ENCODE measurements at places on chromosomes 13 and 19.

GRCh38 chr13:40228496-40228895 is 437.9 kb downstream of the FOXO1 start:
- no peak for DNase-seq

DNA sequence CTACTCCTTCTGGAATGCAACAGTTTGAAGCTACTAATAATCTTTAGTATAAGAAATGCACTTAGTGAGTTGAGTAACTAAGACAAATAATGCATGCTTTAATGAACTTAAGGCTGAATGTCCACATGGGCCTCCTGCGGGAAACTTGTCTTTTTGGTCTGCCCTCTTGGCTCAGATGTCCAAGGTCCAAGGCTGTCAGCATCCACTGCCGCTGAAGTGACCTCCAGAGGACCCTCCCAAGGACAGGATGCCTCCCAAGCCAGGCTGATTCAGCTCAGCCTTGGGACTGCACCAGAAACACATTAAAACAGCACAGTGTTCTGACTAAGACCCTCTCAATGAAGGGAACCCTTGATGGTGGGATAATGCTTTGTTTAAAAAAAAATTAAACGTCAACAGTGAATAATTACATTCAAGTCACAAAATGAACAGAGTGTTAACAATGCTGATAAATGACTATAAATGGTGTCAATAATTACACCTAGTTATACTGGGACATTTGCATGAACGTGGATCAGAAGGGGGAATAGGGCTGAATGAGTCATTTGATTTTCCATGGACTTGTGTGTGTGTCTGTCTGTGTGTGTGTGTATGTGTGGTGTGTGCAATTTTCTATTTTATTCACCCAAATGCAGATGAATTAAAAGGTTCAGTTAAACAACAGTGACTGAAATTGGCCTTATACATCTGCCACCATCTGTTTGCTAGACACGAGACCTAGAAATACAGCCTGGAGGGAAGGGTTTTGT is 150.5 kb downstream of the COL4A1 start:
- no peak for DNase-seq

DNA sequence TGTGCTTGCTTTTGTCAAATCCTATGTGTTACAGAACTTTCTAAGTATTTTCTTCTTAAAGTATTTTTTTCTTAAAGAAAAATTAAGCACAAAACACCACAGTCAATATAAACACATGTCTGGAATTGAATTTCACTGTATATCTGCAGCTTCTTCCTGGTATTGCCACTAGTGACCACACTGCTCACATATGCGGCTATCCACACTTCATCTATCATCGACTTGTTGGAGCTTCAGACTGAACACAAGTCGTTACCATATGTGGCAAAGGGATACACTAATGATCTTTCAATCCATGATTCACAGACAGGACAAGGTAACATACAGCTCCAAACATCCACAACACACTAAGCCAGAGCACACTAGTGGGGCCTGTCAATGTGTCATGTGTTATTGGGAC is 498.4 kb upstream of the ARGLU1 start:
- DNase-seq, result no peak

DNA sequence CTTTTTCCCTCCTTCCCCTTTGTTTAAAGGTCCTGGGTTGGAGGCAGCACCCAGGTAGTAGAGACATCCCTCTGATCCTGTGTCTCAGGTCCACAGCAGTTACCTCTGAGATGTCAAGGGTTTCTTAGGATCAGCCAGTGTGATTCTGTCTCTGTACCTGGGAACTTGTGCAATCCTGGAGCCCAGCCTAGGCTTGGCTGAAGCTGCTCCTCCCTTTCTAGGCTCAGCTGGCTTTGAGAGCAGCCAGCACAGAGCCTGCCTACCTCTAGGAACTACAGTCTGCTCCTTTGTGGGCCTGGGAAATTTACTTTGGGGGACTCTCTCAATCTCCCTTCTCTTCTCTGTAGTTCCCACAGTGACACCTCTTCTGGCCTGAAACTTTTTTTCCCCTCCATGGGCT is 171.6 kb downstream of the MTUS2 start:
- DNase-seq, result no peak

GRCh38 chr13:77457966-77458365 is 77.5 kb upstream of the SCEL start:
- DNase-seq, result no peak

GRCh38 chr13:46552303-46552682 is 677 bp upstream of the LRCH1 start:
- no peak for DNase-seq

GRCh38 chr19:50482271-50482855 is 5.7 kb upstream of the GARIN5A start:
- no peak for DNase-seq

DNA sequence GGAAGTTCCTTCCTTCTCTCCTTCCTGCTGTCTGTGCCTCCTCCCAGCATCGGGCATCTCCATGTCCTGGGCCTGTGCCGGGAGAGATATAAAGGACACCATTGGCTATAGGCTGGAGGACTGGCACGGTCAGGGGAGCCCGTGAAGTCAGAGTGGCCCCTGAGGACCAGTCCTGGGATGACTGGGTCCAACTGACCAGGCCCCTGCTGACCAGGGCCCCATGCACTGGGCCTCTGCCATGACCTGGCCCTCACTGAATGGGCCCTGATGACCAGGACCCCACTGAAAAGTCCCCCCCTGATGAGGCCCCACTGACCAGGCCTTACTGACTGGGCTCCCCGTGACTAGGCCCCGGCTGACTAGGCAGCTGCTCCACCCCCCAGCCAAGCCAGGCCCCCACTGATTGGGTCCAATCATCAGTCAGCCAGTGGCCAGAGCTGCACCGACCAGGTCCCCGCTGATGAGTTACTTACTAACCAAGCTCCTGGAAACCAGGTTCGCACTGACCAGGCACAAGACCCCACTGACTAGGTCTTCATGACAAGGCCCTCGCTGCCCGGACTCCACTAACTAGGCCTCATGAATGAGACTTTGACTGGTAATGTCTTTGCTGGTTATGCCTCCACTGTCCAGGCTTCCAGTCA is 20.0 kb upstream of the ZNF14 start:
- no peak for DNase-seq

DNA sequence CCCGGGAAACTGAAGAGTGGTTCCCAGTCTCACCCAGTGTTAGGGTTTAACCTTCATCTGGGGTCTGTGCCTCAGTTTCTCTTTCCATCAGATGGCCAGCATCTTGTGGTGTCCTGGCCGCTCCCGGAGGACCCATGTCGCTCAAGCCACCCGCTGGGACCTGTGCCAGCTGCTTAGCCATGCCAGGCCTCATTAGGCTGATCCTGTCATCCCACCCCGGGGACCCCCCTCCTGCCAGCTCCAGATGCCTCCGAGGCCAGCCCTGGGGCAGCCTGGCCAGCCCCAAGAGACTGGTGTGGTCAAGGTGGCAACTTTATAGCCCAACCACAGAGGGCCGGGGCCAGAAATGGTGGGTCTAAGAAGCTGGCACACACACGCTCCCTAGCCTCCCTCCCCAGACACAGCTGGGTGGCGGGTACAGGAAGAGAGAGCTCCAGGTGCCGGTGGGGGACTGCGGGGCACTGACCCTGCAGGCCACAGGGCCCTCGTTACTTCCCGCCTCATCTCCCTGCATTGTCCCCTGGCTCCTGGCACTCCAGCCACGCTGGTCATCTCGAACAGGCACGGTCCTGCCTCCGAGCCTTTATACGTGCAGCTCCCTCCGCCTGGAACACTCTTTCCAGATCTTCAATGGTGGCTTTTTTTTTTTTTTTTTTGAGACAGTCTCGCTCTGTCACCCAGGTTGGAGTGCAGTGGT is 3.4 kb downstream of the NRTN start:
- no peak for DNase-seq

- DNase-seq, result no peak
Observed at GRCh38 chr13:30577401-30577852, 40.3 kb upstream of the USPL1 start.

DNA sequence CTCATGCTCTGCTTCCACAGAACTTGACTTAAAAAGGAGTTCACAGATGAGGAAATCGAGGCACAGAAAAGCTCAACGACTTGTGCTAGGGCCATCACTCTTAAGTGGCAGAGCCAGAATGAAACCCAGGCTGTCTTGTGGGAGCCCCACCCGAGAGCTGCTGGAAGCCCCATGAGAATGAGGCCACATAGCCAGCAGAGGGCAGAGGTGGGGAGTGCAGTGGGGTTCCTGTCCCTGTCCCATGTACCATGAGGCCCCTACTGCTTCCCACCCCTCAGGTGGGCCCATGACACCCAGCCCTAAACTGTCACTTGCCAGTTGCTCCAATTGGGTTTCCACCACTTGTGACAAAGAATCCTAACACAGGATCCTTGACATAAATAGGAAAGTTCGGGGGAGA is 175.9 kb downstream of the IRS2 start:
- peak; percentile 20 for DNase-seq

DNA sequence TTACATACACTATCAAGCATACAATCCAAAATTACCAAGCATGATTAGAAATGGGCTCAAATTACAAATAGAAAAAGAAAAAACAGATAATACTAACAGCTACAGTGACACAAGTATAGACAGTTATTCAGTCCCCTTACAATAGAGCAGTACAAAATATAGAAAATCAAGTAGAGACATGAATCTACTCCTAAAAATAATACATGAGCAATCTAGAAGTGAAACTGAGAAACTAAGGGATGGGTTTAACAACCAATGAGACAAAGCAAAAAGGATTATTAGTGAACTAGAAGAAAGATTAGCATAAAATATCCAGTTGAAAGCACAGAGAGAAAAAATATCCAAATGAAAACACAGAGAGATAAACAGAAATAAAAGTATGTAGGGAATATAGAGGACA is 426.7 kb downstream of the TBC1D4 start:
- DNase-seq, result no peak

DNA sequence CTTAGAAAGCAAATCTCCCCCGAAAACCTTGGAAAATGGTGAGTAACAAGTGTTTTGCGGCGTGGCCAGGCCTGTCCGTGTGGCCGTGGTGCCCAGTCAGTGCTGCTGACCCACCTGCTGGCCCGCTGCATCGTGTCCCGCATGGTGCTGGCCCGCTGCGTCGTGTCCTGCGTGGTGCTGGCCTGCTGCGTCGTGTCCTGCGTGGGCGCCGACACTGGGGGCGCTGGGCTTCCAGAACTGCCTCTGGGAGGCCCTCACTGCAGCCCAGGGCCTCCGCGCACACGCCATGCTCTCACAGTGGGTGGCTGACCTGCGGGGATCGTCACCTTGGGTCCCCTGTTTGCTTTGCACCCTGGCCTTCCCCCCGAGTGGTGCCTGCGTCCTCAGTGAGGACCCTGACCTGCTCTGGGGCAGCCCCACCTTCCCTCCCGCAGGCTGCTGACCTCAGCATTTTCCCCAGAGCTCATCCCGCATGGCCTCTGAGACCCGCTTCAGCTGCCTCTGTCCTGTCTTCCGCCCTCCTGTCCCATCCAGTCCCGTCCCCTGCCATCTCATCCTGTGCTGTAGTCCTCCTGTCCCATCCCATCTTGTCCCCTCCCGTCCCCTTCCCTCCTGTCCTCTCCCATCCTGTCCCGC is 10.6 kb downstream of the PLEKHJ1 start:
- DNase-seq, result no peak

- no peak for DNase-seq
Observed at GRCh38 chr19:45852983-45853382, 10.0 kb downstream of the SYMPK start.

DNA sequence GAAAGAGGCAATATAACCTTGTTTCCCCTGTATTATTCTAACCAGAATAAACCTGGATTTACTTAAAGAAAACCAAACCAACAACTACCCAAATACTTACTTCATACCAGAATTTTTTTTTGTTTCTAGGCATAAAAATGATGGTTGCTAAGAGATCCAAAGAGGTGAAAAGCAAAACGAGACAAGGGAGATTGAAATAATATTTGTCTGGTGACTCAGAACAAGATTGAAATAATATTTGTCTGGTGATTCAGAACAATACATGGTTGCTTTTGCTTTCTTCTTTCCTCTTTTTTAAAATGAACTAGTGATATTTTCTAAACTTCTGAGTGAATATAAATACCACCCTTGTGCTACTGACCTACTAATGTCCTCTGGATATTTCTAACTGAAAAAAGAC is 592.9 kb downstream of the KCTD12 start:
- DNase-seq, result no peak

GRCh38 chr13:35930665-35931631 is 200.2 kb downstream of the DCLK1 start:
- DNase-seq, result peak; percentile 19

DNA sequence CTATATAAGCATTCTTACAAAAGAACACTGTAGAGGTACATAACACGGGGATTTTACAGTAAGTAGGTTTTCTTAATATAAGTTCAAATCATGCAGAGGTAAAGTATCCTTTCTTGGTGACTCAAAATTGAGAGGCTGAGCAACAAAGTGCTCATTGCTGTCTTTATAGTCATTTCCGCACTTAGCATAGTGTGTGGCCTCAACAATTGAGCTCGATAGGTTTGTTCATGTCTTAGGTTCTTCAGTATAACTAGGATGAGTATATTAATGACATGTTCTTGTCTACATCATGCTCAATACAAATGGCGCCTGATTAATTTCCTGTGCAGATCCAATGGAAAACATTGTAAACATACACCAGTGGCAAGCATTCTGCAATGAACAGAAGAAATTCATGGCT is 1.4 kb downstream of the WDFY2 start:
- no peak for DNase-seq

DNA sequence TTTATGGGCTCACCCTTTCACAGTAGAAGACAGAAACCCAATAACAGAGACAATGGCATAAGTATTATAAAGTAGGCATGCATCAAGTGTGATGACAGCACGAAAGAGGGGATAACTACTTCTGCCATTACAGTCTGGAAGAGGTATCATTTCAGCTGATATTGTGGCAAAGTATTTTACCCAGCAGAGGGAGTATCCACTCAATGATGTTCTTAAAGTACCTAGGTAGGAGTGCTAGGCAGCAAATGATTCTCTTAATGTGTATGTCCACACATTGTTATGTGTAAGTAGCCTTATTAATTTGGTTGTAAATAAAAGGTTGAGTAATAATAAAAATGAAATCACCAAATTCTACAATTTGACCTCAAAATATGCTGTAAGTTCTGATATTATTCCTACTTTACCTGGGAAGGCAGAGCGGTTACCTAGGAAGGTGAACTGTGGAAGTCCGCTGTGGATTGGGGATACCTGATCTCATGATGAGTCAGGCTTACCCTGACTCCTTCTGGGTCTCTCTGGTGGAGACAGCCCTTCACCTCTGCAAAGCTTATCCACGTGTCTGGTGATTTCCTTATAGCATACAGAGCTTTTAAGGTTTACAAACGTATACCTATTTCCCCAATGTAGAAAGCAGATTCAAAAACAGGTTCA is 4.1 kb upstream of the UBAC2 start:
- no peak for DNase-seq

GRCh38 chr13:33560726-33561125 is 257.2 kb upstream of the RFC3 start:
- DNase-seq, result no peak

Measured in NCI-H1930 (cell line).